ENCODE measurements at places on chromosomes 1 and 21. TPM values are rescaled to one million over a fixed set of nuclear protein-coding genes. Genes with fewer than 3 reads are reported as not detected.

WNT4 gene
- total RNA-seq: 0.16 TPM

FCRL5 gene
- not detected for total RNA-seq

KCNE2 gene
- total RNA-seq: not detected

LRRC7 gene
- total RNA-seq: not detected

PALMD gene
- total RNA-seq: 0.40 TPM

ATXN7L2 gene
- 0.88 TPM for total RNA-seq

RORC gene
- 0.03 TPM for total RNA-seq

MROH7 gene
- total RNA-seq: not detected

LCE1D gene
- not detected for total RNA-seq

C1QTNF12 gene
- not detected for total RNA-seq

PRDM16 gene
- 0.61 TPM for total RNA-seq

CLCA4 gene
- total RNA-seq: not detected

PKP1 gene
- total RNA-seq: not detected

Data from SK-MEL-5 (cell line).